ENCODE measurements at places on chromosomes 2 and 18.
A peak's percentile ranks its signal among the peaks of the same experiment; 100 is the strongest.

- peak; percentile 89 for DNase-seq
These were observed 169.7 kb upstream of the NOSTRIN start for GRCh38 chr2:168632709-168633121.

DNA sequence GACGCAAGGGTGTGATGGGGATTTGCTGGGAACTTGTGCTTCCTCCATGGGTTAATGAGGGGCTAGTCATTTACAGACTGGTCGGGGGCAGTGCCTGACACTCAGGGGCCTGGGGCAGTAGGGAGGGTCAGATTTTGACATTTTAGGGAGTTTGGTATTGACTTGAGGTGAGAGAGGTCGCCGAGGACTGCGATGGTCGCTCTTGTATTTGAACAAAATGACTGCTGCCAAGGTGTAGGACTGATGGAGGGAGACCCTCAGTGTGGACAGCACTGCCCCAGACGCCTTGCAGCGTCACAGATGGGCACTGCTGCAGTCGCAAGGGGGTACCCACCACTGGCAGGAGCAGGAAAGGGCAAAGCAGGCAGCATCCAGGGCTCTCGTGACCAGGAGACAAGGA lies 182.9 kb downstream of the RTP5 start:
- no peak for DNase-seq

DNA sequence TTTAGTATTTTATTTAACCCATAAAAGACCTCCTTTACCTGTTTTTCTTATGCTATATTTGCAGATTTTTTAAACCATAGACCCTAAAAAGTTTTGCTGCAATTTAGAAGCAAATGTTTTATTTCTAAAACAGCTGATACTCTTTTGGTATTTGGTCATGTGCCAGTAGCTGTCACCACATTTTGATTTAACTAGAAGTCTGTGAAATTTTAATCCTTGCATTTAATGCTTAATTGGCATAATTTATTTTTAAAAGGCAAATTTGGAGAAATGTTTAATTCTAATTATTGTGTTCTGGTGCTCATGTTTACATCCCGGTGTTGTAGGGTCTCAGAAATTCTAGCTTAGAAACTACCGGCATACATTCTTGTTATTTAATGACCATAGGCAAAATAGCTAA lies 111.8 kb downstream of the TTC27 start:
- DNase-seq: no peak

GRCh38 chr18:59344996-59345395 lies 14.1 kb downstream of the LMAN1 start:
- DNase-seq: no peak

DNA sequence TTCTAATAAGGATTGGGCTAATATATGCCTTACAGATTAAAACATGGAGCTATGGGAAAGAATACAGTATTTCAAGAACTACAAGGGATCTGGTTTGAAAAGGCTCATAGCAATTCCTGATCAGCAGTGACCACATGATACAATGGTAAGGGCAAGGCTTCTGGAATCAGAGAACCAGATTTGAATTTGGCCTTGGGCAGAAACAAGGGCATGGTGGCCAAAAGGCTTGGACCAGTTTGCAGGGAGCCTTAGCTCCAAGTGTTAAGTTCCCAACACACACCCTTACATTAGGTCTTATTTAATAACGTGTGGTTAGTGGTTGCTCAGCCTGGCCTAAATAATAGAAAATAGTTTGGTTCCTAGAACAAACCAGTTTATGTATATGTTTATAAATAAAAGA lies 87.7 kb downstream of the ZAP70 start:
- no peak for DNase-seq

GRCh38 chr2:160417745-160418397 lies 75.7 kb downstream of the RBMS1 start:
- DNase-seq: peak; percentile 98

DNA sequence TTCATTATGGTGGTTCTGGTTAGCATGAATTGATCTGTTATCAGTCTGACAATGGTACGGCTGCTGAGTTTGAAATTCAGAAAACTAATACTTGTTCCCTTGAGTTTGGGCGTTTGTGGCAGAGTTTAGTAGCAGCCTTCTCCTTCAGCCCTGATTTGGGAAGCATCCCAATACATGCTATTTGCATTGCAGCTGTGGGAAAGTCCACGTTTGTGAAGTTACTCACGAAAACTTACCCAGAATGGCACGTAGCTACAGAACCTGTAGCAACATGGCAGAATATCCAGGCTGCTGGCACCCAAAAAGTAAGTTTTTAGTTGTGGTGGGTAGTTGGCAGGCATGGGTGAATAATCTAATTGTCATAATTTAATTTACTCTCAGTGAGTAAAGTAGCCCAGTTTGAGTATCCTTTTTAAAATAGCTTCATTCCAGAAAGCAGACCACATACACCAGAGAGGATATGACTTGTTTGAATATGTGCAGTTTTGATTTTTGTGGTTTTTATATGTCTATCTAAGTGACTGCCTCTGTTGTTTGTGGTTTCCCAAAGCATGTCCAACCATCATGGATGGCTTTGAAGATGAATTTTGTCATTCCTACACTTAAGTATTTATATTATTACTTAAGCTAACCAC lies 12.2 kb downstream of the DGUOK start:
- peak; percentile 71 for DNase-seq

DNA sequence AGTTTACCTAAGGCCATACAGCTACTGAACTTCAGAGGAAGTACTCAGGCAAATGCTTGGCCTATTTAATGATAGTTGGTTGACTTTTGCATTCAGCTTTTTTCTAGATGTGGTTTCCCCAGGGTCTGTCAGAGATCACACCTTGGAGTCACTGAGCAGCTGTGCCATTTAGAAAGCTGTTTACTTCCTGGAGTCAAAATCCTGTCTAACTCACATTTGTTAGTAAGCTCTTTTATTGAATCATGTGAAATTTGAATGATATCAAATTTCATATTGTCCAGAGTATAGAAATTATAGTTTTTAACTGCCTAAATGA lies 7.6 kb upstream of the TRIB2 start:
- no peak for DNase-seq

- no peak for DNase-seq
These were observed 1.7 kb downstream of the PFN4 start for GRCh38 chr2:24121469-24121868.

- DNase-seq: no peak
These were observed 3.8 kb upstream of the CYRIA start for GRCh38 chr2:16669388-16669787.

- DNase-seq: no peak
These were observed 201.4 kb upstream of the CYP26B1 start for GRCh38 chr2:72349016-72349415.

DNA sequence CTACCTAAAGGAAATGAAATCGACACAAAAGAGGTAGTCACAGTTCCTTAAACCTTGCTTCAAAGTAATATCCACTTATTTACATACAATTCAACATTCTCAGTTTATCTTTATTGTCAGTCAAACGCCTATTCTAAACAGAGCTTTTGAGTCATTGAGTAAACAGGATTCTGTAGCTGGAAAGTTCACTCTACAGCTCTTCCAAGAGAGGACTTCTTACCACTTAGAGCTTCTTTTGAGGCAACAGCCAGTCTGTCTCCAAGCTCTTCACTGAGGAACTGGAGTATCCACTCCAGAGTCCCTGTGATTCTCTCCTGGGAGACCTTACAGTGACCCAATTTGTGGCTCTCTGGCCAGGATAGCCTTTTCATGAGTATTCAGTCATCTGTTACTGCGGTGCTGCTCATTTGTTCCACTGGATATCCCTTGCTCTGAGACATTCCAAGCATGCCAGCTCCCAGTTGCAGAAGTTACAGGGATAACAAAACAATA lies 210.9 kb upstream of the OSR1 start:
- DNase-seq: no peak

DNA sequence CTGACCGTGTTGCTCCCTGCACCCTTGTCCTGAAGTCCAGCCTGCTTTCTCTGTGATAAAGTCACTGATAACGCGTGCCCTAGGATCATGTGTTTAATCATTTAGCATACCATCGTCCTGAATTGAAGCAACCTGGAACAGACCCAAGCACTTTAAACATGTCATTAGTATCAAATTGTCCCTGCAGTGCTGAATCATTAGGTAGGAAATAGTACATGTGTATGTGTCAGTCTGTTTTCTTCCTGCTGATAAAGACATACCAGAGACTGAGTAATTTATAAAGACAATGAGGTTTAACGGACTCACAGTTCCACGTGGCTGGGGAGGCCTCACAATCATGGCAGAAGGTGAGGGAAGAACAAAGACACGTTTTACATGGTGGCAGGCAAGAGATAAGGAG lies 2.8 kb downstream of the ASB18 start:
- DNase-seq: no peak

GRCh38 chr2:23380562-23381065 lies 4.4 kb upstream of the KLHL29 start:
- DNase-seq: no peak

DNA sequence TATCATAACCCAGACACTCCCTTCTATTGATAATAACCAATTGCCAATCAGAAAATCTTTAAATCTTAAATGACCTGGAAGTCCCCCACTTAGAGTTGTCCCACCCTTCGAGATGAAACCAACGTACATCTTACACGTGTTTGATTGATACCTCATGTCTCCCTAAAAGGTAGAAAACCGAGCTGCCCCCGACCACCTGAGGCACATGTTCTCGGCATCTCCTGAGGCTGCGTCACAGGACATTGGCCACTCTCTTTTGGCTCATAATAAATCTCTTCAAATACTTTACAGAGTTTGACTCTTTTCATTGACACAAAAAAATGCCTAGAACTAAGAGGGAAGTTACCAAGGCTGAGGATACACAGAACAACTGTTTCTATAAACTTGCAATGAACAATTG lies 190.0 kb downstream of the RTP5 start:
- DNase-seq: no peak

DNA sequence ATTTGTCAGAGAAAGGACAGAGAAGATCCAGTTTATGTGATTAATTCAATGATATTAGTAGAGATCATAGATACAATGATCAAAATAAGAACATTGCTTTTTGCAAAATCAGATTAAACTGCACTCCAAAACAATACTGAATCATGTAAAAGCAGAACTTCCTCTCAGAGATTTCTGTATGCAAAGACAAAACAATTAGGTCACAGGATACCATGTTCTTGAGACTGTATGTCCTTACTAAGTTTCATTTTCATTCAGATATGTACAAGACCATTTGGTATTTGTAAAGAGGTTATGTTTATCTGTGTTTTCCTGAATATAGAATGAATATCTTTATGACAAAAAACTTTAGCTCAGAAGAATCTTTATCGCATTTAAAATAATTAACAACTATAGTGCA lies 161.8 kb downstream of the DLGAP1 start:
- no peak for DNase-seq

- DNase-seq: peak; percentile 83
These were observed 34.1 kb downstream of the PTPRM start for GRCh38 chr18:7601246-7601615.

GRCh38 chr2:118251427-118251826 lies 163.2 kb downstream of the INSIG2 start:
- no peak for DNase-seq

GRCh38 chr2:158337018-158337417 lies 119.5 kb downstream of the CCDC148 start:
- DNase-seq: peak; percentile 4

DNA sequence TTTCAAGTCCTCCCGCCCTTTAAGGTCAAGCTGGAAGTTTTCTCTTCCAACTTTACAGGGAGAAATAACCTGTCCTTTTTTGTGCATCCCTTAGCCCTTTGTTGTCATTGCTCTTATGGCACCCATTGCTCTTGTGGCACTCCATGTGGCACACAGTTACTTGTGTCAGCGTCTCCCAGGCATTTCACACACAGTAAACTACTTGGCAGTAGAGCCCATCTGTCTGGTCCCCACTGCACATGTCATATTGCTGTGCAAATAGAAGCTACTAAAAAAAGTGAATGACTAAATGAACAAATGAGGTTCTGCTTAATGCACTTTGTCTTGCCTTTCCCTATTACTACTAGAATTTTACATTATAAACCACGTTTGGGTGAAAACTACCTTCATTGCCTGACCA lies 149.3 kb downstream of the EML6 start:
- DNase-seq: no peak

DNA sequence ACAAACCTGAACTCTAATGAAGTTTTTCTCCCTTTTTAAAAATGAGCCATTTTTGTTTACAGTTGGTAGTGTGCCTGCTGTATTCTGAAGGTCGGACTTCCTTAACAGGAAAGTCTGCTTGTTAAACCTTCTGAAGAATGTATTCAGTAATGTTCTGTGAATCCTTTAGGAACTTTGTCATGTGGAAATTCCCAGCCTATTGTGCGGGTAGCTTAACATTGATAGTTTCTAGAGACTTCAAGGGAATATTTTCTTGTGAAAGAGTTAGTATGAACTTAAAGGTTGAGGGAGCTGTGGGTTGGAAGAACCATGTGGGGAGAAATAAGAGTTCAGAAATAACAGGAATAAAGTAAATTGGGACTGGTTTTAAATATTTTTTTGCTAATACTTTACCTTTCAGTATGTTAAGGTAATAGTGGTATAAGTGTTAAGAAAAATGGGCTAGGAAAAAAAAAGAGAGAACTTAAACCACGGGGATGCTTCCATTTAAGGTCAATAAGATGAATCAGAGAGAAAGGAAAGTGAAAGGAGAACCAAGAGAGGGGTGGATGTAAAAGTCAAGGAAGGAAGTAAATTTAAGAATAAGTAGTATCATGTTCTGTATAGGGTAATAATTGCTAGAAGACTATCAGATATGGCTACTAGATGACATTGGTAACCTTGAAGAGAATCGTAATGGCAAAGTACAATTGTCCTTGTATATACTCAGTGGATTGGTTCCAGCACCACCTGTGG lies 90.5 kb downstream of the PMS1 start:
- DNase-seq: peak; percentile 17

- no peak for DNase-seq
These were observed 3.2 kb downstream of the TEKT4 start for GRCh38 chr2:94874277-94874997.

GRCh38 chr2:53452400-53452799 lies 315.2 kb upstream of the CHAC2 start:
- DNase-seq: no peak

DNA sequence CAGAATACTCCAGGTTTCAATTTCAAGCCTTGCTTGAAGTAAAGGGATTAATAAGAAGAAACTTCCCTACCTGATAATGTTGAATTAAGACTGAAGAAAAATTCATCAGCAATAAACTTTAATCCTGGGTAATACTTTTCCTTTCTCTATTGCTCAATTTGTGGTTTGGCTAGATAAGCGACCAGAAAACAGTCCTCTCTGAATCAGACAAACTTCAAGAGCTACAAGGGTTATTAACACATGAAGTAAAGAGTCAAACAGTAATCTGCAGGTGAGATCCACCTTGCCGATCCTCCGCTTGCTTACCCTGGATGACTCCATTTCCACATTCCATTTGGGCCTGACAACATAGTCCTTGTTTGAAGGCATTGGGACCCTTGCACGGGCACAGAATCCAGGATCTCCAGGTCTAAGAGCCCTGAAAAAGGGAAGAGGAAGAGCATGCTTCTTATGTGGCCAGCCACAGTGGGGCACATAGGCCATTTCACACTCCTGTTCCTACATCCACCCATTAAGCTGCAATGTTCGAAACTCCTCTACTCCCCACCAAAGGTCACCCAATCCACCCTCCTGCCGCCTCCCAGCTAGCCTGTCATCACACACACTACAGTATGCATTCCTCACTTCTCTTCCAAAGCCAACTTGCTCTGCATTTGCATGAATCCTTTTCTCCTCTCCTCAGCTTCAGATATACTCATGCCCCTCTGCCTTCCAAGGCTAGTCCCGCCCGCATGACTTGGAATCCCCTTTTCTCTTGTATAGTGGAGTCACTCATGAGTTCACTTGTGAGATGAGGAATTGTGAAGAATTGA lies 39.8 kb downstream of the IWS1 start:
- peak; percentile 78 for DNase-seq
